Left renal pelvis (tissue), 4 donors: ENCODE measurements at places on chromosomes 6 and 20. TPM values are rescaled to one million over a fixed set of nuclear protein-coding genes. Genes with fewer than 3 reads are reported as not detected.

The EMILIN3 gene
- polyA plus RNA-seq, result 8.4 TPM

The GPR6 gene
- not detected for polyA plus RNA-seq

The HCRTR2 gene
- polyA plus RNA-seq, result 1.4 TPM

The TMEM200A gene
- 24.7 TPM for polyA plus RNA-seq

The SPTLC3 gene
- 21.5 TPM for polyA plus RNA-seq

The ULBP3 gene
- 7.4 TPM for polyA plus RNA-seq

The SDC4 gene
- 36.5 TPM for polyA plus RNA-seq

The PCSK2 gene
- 1.1 TPM for polyA plus RNA-seq

The HRH3 gene
- polyA plus RNA-seq, result not detected

The GGTLC1 gene
- not detected for polyA plus RNA-seq

The PACRG gene
- polyA plus RNA-seq, result 14.8 TPM

DNA sequence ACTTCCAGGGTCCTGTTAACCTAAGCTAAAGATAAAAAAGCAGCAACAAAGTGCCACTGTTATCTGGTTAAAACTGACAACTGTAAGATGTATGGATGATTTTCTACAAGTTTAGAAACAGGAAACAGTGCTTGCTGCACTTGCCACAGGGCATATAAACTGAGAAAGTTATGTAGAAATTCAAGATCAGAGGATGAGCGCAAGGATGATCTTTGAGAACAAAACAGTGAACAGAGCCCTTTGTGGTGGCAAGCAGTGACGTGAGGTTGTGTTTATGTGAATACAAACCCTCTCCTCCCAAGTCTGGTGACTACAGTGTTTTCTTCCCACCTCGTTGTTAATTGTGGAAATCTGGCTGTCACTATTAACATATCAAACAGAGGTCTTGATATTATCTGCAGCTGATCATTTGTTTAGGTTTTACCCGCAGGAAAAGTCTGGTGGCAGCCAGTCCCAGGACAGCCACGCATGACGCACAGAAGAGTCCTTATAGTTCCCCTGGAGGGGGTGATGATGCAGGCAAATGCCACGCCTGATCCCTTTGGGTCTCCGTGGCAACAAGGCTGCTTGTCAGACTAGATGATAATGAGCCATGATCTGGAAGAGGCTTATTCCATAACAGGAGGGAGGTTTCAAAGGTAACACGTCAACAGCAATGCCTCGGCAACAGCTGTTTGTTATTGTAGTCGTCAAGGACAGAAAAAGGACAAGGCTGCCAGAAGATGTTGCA lies 43.1 kb upstream of the TNFAIP3 start:
- no peak for DNase-seq

- no peak for DNase-seq
Observed at GRCh38 chr6:29728173-29728874, 5.1 kb downstream of the HLA-F start.

DNA sequence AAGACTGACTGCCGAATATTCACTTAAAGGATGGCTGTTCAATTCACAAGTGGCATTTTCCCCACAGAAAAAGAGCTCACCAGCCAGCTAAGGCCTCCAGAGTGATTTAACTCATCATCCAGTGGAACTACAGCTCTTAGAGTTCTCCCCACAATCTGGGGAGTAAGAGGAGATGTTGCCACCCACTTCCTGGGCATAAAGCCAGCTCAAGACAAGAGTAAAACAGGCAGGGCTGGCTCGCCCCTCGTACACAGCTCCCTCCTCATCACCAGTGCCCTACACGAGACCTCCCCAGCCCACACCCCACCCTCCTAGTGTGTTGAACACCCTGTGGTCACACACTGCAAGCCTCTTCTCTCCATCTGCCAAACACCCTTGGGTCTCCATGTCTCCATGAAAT lies 47.2 kb upstream of the IPCEF1 start:
- DNase-seq, result no peak

- no peak for DNase-seq
Observed at GRCh38 chr20:59005523-59006166, 1.4 kb downstream of the CTSZ start.

- DNase-seq, result no peak
Observed at GRCh38 chr20:36070451-36070850, 84.1 kb upstream of the EPB41L1 start.

DNA sequence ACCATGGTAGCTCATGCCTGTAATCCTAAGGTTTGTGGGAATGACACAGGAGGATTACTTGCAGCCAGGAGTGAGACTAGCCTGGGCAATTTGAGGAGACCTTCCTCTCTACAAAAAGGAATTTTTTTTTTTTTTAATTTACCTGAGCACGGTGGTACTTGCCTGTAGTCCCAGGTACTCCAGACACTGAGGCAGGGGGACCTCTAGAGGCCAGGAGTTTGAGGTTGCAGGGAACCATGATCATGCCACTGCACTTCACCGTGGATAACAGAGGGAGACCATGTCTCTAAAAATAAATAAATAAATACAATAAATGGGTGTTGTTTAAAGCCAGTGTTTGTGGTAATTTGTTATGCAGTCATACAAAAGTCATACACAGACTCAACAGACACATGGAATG lies 2.4 kb upstream of the HLA-F start:
- DNase-seq, result no peak

- DNase-seq, result no peak
Observed at GRCh38 chr6:3714111-3714510, 37.4 kb downstream of the PXDC1 start.

DNA sequence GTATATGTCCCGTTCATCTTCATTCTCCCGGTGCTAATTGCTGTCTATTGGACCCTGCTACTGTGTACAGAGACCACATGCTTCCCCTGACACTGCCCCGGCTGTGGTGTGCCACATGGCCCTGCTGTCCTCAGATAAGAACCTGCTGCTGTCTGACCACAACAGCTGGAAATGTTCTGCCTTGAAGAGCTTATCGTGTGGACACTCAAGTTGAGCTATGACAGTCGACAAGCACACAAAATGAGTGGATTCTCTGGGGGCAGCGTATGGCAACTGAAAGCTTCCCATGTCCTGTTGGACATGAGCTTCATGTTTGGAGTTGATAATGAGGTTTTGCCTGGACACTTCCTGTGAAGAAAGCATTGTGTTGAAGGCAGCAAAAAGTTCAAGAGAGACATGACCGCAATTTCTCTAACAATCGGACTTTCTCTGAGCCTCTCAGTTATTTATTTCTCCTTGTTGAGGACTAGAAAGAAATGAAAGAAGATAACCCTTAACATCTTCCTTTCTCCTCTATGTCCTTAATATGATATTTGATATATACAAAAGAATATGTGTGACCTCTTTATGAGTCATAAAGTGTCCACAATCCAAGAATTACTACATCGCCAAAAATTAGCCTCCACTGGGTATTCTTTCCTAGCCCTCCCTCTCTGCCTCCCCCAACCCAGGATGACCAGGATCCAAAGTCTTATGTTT lies 187.1 kb upstream of the TCF21 start:
- DNase-seq, result peak; percentile 68

GRCh38 chr6:25717866-25718740 lies 36.4 kb upstream of the SLC17A4 start:
- DNase-seq, result peak; percentile 17

DNA sequence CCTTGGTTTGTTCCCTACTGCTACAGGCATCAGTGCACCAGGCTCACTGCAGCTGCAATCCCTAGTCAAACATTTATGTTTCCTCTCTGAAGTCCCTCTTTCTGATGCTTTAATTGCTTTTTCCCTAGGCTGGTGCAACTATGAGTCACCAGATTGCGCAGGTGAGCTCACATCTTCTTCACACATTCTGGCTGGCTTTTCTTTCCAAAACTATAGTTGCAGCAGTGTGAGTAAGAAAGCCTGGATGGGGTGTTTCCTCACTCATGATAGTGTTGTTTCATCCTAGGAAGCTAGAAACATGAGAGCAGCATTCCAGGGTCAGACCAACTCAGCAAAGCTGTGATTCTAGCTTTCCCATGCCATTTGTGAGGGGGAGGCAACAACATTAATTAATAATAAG lies 296.4 kb downstream of the PAX1 start:
- no peak for DNase-seq

- DNase-seq, result no peak
Observed at GRCh38 chr6:95576218-95576997, 927 bp upstream of the MANEA start.

- no peak for DNase-seq
Observed at GRCh38 chr6:51472745-51473487, 614.5 kb downstream of the PKHD1 start.

DNA sequence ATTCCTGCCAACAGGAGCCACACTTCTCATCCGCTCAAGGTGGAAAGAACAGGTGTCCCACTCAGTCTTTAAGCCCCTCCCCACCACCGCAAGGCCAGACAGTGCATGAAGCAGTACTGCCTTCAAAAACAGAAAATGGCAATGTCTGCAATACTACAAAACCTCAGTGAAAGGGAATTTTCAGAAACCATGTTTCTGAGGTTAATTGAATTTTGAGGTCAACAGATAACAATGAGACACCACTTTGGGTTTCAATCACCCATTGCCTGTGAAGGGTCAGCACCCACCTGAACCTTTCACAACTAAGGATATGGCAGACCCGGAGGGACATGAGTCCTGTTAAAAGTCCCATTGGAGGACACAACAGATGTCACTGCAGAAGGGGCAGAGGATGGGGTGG lies 13.0 kb downstream of the ZC3H12D start:
- DNase-seq, result no peak

DNA sequence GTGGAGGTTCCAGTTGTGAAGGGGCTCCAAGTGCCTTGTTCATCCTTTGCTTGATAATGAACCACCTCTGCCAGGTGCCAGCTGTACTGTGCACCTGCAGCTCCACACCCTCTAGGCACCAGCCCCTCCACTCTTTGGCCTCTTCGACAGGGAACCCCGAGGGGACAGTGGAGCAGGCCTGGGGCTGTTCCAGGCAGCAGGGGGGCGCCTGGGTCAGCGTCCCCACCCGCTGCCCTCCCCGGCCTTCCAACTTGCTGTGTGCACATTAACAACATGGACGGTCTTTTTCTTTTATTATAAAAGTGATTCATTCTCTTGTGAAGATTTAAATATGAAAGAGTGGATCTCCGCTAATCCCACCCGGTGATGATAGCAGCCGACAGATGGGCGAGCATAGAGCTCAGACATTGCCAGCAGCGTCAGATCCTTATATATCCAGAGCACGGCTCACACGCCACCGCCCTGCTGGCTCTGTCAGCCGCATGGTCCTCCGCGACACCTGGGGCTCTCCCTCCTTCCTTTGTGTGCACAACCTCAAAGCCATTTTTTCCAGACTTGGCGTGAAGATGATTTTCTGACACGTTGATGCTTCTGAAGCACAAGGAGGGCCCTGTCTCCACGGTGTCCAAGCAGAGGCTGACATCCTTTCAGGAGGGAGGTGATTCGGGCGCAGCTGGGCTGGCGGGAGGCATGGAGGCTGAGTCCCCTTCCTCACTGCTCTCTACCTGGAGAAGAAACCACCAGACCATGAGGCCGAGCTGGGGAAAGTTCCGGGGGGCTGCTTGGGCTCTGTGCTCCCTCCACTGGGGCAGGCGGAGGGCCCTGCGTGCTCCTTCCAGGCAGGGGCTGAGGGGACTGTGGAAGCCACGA lies 22.2 kb upstream of the MRGBP start:
- no peak for DNase-seq

GRCh38 chr6:33981861-33982260 lies 164.0 kb downstream of the GRM4 start:
- DNase-seq, result no peak

DNA sequence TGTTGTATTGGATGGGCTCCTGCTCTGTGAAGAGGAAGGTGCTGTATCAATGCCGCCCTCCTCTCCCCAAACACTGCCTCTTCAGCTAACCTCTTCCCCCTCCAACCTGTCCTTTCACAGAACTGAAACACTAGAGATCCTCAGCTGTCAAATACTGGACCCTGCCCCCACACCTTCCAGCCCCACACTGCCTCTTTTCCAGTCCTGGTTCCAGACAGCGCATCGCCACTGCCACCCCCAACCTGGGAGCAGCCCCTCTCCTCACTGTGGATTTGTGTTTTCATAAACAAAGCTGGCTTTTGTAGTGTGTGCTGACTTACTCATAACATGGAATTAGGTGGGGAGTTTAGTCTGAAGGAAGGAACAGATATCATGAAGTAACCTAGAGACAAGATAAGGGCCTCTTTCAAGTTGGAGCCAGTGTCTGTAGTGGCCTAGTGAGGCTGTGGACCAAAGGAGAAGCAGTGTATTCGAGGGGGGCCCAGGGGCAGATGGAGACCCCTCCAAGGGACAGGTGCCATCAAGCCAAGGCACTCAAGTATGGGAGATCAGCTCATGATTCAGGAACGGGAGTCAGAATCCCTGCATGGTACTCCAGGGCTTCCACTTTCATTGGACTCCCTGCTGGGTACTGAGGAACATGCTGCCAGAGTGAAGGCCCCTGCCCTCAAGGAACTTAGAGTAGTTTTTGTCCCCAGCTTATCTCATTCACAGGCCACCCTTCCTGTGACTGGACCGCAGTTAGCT lies 2.1 kb downstream of the SCUBE3 start:
- DNase-seq, result no peak

DNA sequence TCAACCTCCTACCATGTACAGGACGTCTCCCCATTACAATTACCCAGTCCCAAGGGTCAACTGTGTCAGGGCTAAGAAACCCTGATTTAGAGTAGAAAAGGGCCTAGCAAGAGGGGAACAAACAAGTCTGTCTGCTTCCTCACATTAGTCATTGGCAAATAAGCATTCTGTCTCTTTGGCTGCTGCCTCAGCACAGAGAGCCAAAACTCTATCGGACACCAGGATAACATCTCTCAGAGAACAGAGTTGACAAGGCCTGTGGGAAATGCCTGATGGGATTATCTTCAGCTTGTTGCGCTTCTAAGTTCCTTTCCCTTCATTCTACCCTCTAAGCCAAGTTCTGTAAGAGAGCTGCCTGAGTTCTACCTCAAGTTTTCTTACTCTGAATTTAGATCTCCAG lies 19.0 kb upstream of the VSX1 start:
- no peak for DNase-seq

- DNase-seq, result no peak
Observed at GRCh38 chr6:35483893-35484645, 12.8 kb downstream of the TEAD3 start.

DNA sequence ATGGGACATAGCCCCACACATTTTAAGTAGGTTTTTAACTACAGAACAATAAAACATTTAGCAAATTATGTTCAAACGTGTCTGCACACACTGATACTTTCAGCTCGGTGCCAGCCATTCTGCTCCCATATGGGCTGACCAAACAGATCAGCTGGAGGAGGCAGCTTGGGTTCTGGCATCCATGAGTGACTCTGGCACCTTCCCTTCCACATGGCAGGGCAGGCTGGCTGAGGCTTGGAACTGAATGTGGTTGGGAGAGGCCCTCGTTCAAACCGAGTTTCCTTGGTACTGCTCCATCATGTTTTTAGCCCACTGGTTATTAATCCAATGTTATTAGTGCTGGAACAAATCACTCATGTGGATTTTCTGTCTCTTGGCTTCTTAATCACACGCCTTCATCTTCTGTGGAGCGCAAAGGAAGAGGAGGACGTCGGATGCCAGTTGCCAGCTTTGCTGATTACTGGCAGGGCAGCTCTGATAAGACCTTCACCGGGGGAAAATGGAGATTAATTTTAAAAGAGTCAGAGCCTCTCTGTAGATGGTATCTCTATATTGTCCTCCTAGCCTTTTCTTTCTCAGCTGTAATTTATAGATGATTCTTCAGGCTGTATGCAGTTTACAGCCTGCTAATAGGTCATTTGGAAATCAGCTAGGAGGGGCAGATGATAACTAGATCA lies 93.1 kb upstream of the TIAM2 start:
- DNase-seq, result no peak
